ENCODE measurements at places on chromosomes 3 and 15.
A peak's percentile ranks its signal among the peaks of the same experiment; 100 is the strongest.

DNA sequence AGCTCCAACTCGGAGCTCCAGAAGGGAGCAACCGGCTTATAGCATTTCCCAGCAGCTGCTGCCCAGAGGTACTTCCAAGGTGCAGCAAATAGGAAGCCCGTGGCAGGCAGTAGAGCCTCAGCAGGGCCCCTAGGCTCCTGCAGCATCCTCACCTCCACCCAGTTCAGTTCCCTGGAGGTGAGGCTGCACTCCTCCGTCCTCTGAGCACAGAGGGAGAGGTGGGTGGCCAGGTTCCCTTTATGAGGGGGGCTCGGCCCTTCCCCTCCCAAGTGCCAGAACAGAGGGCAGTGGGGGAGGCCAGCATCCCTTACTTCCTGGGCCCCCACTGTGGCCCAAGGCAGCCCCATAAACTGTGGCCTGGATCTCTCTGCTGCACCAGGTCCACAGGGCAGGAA, 150.2 kb downstream of the ATP10A start:
- no peak for DNase-seq

GRCh38 chr15:40050788-40051470, 11.9 kb upstream of the SRP14 start:
- no peak for DNase-seq

- peak; percentile 80 for DNase-seq
Observed at GRCh38 chr3:169822983-169823382, 10.3 kb upstream of the LRRC34 start.

DNA sequence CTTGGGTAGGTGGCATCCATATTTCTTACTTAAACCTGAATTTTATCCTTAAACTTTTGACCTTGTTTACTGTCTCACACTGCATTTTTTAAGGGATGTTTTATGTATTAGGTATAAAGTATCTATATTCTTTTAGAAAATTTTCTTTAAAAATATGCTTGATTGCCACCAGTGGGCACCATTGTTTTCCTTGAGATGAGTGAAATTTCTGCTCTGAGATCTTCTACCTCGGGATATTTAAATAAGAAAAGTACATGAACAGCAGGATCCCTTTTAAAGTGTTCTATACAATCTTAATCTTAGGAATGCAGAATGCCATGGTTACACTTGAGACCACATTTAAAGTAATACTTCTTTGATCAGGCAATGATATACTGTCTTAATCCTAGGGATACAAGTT, 108.7 kb downstream of the SLMAP start:
- no peak for DNase-seq

- DNase-seq, result no peak
Observed at GRCh38 chr3:13706886-13707285, 158.0 kb downstream of the FBLN2 start.

DNA sequence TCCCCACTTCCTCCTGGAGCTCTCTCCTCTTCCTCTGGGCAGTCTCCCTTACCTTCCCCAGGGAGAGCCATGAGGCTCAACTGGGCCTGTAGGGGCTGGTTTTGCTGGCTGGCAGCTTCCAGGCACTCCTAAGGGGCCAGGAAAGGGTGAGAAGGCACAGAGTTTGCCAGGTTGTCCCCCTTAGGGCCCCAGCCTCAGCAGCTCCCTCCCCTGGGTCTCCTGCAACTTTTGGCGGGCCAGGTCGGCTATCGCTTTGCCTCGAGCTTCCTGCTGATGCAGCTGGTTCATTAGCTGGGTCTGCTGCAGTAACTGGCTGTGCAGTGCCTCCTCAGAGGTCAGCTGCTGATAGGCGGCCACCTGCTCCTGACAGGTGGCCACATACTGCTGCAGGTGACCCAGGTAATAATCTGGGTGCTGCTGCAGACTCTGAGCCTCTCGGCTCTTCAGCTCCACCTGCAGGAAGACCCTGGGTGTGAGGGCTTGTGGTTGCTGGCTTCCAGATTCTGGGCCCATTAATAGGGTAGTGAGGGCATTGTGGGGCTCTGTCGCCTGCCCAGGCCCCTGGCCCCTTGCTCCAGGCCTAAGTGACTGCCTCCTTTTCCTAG, 29.7 kb upstream of the OR4F6 start:
- no peak for DNase-seq

DNA sequence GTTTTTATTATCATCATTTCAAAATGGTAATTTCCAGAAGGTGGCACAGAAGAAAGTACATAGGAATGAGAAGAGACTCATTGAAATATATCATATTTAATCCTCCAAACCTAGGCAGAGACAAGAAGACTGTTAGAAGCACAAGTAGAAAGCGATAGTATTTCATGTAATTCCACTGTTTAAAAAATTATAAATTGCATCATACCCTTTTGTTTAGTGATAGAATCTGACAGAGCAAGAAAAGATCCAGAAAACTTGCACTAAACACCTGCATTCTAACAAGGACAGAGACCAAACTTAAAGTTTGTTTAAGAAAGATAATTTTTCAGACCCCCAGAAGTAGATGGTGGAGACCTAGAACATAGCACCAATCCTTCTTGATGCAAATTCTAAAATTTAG, 56.9 kb upstream of the CD96 start:
- no peak for DNase-seq

DNA sequence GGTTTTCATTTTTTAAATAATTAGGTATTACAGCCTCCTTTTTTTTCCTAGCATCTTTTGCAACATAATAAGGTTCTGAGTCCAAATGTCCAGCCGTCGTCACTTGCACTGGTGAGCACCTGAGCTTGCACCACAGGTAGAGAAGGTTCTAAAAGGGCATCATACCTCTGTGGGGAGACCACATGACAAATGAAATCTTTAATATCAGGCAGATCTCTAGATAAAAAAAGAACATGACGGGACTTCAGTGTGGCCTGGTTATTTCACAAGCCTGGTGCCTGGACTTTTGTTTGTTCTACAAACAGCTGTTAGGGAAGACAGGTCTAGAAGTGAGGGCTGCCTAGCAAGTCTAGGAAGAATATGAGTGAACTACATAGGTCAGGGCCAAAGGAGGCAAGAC, 3.6 kb downstream of the ZBED2 start:
- no peak for DNase-seq

GRCh38 chr3:62586356-62586755, 213.0 kb upstream of the FEZF2 start:
- DNase-seq, result no peak

Data from NCI-H2029 (cell line).